NCI-H1092 (cell line): ENCODE measurements at places on chromosomes 1 and 21.

DNA sequence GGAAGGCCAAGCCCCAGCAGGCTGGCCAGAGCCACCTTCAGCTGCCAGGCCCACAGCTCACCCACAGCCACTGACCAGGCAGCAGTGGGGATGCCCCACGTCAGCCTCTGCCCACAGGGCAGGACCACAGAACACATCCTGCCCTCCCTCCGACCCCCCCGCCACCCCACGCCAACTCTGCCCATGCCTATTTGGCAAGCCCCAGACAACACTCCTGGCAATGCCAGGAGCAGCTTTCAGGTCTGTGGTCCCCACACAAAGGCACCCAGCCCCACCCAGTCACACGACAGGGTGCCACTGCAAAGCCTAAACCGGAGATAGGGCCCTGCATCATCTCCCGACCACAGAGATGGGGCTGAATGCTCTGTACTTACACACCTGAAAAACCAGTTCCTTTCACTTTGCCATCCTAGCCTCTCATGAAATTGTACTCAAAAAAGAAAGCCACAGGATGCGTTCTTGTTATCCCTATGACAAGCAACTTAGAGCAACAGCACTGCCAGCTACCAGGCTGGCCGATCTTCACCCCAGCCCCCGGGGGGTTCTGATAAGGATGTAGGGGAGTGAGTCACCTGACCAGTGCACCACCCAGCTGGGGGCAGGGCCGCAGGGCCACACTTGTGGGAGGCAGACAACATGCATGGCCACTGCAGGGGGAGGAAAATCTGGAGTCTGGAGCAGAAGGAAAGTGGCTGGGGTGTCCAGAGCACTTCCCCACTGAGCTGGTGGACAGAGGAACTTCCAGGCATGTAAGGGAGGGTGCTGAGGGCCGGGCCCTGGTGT lies 36.2 kb downstream of the UBE2G2 start:
- DNase-seq, result no peak

DNA sequence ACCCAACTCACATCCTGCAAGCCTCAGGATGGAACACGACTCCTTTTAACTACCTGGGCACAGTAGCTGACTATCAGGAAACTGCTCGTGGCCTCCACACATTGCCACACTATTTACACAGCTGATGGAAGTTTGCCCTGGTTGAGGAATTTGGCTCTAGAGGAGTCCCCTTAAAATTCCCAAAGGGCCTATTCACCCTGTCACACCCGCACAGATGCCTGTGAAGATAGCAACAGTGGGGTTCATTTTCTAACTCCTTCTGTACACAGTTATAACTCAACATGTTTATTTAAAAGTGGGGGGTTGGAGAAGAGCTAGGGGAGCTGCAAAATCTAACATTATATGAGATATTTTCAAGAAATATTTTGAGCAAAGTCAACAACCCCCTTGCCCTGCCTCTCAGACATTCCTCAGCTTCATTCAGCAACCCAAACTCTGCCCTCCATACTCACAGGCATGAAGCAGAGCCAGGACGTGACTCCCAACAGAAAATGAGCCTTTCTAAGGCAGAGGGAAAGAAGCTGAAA lies 35.8 kb upstream of the CCN1 start:
- no peak for DNase-seq

DNA sequence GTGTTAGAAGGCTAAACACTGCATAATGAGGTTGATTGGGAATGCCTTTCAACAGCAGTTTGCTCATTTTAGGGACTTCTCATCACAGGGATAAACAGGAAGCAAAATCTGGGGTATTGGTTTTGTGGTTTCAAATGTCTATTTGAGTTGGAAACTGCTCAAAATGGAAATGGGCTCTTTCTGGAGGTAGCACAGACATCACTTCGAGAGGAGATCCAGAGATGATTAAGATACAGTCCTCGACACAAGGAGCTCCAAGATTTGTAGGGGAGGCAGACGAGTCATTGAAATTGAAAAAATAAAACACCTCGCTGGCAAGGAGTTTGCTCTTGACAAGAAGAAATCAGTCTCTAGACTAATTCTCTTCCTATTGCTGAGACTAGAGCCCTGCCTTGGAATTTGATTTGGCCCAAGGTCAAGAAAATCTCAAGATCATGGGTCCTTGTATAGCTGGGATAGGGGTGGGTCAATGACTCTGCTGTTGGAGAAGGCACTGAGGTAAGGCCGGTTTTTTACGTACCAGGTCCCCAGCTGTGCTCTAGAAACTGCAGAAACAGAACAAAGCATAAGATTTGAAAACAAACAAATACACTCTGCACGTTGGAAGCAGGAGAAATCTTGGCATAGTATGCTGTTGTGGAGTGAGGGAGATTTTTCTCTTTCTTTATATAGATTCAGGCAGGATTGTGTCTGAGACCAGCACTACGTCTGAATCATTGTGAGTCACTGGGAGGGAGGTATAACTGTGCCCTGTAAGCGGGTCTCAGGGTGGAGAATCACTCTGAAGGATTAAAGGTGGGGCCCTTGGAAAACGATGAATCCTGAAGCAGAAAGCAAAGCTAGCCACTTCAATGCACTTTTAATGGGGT lies 17.7 kb upstream of the KLHDC8A start:
- no peak for DNase-seq

GRCh38 chr1:40384887-40385286 lies 11.4 kb downstream of the SMAP2 start:
- DNase-seq, result no peak
